ENCODE measurements at places on chromosomes 1 and 21.
A peak's percentile ranks its signal among the peaks of the same experiment; 100 is the strongest.

GRCh38 chr1:158026651-158027050, 33.2 kb downstream of the KIRREL1 start:
- DNase-seq: no peak

- DNase-seq: no peak
Observed at GRCh38 chr1:12179111-12179519, 12.3 kb downstream of the TNFRSF1B start.

DNA sequence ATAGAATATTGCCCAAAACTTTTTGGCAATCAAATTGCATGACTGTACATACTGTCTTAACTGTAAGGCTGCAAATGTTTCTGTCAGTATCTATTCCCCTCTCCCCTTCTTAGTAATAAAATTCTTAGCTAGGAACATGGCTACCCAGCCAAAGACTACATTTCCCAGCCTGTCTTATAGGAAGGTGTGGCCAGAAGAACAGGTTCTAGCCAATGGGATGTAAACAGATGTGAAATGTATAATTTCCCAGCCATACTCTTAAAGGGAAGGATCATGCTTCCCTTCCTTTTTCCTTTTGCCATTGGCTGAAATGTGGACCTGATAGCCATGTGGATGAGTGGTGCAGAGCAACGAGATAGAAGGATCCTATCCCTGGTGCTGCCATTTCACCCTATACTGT, 7.0 kb upstream of the HIVEP3 start:
- DNase-seq: no peak

- peak; percentile 19 for DNase-seq
Observed at GRCh38 chr1:11355559-11356475, 82.8 kb downstream of the UBIAD1 start.

- no peak for DNase-seq
Observed at GRCh38 chr1:93614541-93614940, 67.1 kb downstream of the BCAR3 start.

DNA sequence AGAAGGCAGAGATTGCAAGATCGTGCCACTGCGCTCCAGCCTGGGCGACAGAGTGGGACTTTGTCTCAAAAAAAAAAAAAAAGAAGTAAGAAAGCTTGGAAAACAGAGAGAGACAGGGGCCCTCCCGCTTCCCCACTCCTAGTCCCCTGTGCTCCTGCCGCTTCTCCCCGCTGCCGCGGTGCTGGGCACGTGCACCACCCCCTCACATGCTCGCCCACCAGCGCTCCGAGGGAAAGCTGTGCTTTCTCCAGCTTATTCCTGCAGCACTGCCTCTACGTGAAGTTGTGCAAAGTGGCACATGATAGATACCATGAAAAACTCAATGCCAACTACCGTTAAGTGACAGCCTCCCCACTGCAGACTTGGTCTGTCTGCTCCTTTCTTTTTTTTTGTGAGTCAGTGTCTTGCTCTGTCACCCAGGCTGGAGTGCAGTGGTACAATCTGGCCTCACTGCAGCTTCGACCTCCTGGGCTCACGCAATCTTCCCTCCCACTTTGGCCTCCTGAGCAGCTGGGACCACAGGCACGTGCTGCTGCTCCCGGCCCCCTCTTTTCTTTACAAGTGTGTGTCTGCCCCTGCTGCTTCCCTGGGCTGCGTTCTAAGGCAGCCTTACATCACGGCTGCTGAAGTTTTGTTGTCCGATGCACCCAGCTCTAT, 15.4 kb downstream of the SLX9 start:
- DNase-seq: no peak

DNA sequence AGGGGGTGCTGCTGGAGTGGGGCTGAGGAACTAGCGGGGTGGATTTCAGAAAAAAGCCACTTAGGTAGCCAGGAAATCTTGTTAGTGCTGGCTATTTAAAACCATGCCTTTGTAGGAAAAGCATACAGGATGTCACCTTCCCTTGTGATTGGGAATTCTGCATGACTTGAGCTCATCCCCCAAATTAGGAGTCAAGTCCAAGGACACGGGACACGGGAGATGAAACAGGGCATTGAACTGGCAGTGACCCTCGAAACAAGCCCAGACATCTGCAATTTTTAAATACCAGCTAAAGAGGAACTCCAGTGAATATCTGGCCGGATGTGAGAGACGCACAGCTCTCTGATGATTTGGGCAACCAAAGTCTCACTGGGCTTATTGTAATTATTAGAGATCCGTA, 32.8 kb downstream of the C2CD2 start:
- no peak for DNase-seq

- no peak for DNase-seq
Observed at GRCh38 chr1:118246646-118247045, 61.6 kb upstream of the SPAG17 start.
